ELR (cell line): ENCODE measurements at places on chromosomes 7 and 10.

GRCh38 chr7:49976238-49976637 lies 116.8 kb downstream of the ZPBP start:
- DNase-seq, result no peak

- no peak for DNase-seq
Measured at GRCh38 chr10:79932841-79933379, 16.0 kb downstream of the SFTPD start.

- peak; percentile 31 for DNase-seq
Measured at GRCh38 chr10:103284170-103284569, 7.2 kb downstream of the INA start.

DNA sequence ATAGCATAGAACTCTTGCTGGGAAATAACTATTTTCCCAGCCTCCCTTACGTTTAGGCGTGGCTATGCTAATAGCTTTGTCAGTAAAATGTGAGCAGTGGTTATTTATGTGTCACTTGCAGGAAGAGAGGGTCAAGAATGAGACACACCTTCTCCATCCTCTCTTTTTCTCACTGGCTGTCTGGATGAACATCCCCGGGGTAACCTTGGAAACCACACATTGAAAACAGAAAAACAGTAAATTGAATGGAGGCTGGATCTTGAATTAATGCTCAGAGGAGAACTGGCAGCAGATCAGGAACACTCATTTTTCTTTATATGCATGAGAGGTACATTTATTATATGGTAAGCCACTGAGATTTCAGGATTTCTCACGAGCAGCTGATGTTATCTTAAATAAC lies 127.6 kb downstream of the DNAJB9 start:
- DNase-seq, result no peak

- no peak for DNase-seq
Measured at GRCh38 chr10:13589316-13589715, 2.6 kb downstream of the PRPF18 start.

DNA sequence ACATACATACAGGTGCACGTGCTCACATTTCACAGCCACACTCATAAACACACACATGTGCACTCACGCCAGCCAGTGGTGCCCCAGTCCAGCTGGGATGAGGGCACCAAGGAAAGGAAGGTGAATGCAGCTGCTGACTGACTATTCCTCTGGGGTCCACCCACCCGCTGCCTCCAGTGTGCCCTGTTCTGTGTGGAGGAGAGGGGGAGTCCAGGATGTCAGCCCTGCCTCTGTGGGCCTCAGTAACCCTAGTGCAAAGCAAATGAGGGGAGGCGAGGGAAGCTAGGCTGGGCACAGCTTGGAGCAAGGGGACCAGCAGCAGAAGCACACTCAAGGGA lies 57.6 kb downstream of the YKT6 start:
- DNase-seq, result no peak

- peak; percentile 30 for DNase-seq
Measured at GRCh38 chr7:65477326-65477725, 103.7 kb downstream of the ZNF92 start.

- DNase-seq, result no peak
Measured at GRCh38 chr10:29112827-29113615, 175.8 kb upstream of the LYZL1 start.

GRCh38 chr7:130242198-130243014 lies 24.3 kb upstream of the CPA2 start:
- DNase-seq, result peak; percentile 82

DNA sequence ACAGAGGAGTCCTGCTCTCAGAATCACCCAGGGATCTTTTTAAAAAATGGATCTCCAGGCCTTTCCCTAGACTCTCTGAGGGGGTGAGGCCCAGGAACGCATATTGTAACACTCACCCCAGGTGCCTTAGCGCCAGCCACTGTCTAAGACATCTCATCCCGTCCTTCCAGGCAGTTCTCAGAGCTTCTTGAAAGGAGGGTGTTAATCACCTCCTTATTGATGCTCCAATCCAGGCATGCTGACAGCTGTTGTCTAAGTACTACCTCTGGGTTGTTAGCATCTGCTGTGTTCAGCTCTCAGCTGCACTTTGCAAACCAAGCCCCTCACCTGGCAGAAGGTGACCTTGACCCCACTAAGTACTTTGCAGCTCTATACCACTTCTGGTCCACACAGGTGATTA lies 36.0 kb downstream of the KIAA1549 start:
- no peak for DNase-seq
